ENCODE measurements at places on chromosomes 5 and 9.
A peak's percentile ranks its signal among the peaks of the same experiment; 100 is the strongest.

GRCh38 chr9:88950341-88951154, 40.7 kb upstream of the S1PR3 start:
- DNase-seq, result no peak

- no peak for DNase-seq
Measured at GRCh38 chr5:148268566-148268965, at the start of gene SPINK13. SPINK13 (plus strand) TSS chr5:148268794; CDS start chr5:148270073, 1,279 bp downstream.

GRCh38 chr9:136423432-136424146, 13.1 kb downstream of the PMPCA start:
- no peak for DNase-seq

GRCh38 chr5:126583761-126584160, 11.3 kb downstream of the ALDH7A1 start:
- no peak for DNase-seq

- DNase-seq, result peak; percentile 32
Measured at GRCh38 chr9:96031366-96031824, 155.9 kb downstream of the ERCC6L2 start.

GRCh38 chr5:54556141-54556540, 38.6 kb downstream of the SNX18 start:
- no peak for DNase-seq

GRCh38 chr5:59174248-59174844, 591.5 kb downstream of the RAB3C start:
- no peak for DNase-seq

DNA sequence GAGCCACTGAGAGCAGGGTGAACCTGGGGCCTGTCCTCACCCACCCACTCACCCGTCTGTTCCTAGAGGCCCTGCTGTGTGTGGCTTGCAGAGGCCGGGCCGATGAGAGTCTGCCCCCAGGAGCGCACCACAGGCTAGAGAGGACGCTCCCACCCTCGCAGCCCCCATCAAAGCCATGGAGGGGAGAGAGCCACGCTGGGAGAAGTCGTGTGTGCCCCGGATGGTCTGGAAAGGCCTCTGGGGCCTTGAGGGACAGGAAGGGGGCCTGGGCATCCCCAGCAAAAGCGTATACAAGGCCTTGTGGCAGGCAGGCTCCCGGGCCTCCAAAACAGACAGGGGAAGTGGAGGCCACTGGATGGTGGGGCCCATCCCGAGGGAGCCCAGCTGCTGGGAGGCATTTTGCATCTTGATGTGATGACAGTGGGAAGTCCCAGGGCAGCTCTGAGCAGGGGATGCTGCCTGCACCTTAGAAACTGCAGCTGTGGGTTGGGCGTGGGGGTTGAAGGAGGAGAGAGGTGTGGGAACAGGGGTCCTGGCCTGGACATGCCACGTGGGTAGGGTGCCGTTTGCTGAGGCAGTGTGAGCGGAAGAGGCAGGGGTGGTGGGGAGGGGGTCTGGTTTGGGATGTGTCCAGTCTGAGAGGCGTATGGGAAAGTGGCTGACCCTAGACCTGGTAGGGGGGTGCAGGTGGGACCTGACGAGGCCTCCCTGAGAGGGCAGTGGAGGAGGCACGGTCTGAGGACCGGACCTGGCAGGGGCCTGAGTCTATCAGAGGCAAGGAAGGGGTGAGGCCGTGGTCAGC, 43.0 kb upstream of the NOTCH1 start:
- no peak for DNase-seq

DNA sequence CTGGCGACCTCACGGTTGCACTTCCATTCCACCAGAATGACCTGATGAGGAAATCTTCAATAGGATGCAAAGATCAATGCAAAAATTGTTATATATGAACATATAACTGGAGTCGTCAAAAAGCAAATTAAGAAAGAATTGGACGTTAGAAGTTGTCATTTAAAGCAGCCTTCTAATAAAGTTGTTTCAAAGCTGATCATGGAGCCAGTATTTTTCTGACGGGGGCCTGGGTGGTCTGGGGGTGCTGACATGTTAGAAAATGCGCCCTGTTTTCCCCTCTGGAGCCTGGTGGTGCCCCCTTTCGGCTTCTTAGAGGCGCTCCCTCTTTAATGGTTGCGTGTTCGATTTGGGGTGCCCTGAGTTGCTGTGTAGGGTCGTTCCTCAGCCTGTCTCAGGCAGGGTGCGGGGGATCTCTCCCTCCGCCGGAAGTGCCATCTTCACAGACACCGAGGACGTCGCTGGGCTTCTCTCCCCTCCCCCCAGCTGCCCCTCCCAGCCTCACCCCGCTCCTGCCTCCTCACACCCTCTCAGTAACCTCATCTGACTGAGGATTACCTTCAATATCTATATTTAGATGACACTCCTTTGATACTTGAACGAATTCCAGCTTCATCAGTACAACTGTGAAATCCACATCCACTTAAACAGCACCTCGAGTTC, 18.3 kb downstream of the PTGES2 start:
- no peak for DNase-seq

DNA sequence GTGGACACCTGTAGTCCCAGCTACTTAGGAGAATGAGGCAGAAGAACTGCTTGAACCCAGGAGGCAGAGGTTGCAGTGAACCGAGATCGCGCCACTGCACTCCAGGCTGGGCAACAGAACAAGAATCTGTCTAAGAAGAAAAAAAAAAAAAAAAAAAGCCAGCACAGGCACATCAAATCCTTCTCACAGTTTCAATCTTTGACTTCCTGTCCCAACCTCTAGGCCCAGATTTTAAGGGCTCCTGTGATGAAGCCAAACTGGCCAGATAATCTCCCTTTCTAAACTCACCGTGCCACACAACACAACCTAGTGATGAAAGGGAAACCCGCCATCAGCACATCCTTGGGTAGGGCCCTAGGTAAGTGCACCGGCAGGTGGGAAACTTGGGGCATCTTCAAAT, 58.1 kb downstream of the ROR2 start:
- DNase-seq, result no peak

DNA sequence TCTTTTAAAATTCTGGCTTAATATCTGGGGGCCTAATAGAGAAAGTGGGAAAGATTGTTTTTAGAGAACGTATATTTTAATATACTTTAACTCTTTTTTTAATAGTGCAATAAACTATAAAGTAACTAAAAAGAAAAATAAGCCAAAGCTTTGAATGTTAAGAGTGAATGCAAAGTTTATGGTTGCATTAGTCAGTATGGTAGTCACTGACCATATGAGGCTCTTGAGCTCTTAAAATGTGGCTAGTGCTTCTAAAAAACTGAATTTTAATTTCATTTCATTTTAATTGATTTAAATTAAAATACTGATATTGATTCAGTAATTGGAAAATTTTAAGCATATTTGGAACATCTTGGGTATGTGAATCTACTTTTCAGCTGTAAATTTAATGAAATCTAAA, 310.7 kb downstream of the PJA2 start:
- DNase-seq, result no peak
